ENCODE measurements at places on chromosomes 16 and 17. TPM values are rescaled to one million over a fixed set of nuclear protein-coding genes. Genes with fewer than 3 reads are reported as not detected.

TBX2 gene
- not detected for total RNA-seq

MMP15 gene
- total RNA-seq = 0.63 TPM

CHAD gene
- not detected for total RNA-seq

HBA2 gene
- total RNA-seq = not detected

IGFALS gene
- total RNA-seq = not detected

PRR15L gene
- not detected for total RNA-seq

SMIM22 gene
- total RNA-seq = not detected

RNF112 gene
- 0.20 TPM for total RNA-seq

ZSCAN10 gene
- total RNA-seq = 0.28 TPM

GDPD1 gene
- total RNA-seq = 2.1 TPM

HOXB3 gene
- total RNA-seq = 9.7 TPM

SULT1A2 gene
- 0.36 TPM for total RNA-seq

TSPOAP1 gene
- total RNA-seq = 42.0 TPM

GNAO1 gene
- total RNA-seq = 1.4 TPM

MEIOC gene
- 0.36 TPM for total RNA-seq

TSNAXIP1 gene
- 0.51 TPM for total RNA-seq

FOXF1 gene
- not detected for total RNA-seq

NDUFAF8 gene
- total RNA-seq = 35.4 TPM

CNTNAP1 gene
- 1.5 TPM for total RNA-seq

RND2 gene
- not detected for total RNA-seq

KRT12 gene
- total RNA-seq = not detected

PROCA1 gene
- 8.2 TPM for total RNA-seq

TMEM186 gene
- total RNA-seq = 12.1 TPM

SCN4A gene
- total RNA-seq = 0.08 TPM

MLLT6 gene
- total RNA-seq = 271 TPM

GRAP gene
- 43.4 TPM for total RNA-seq

JMJD8 gene
- 30.3 TPM for total RNA-seq

ALDH3A2 gene
- 22.0 TPM for total RNA-seq

ADAD2 gene
- not detected for total RNA-seq

NOG gene
- 1.6 TPM for total RNA-seq

MFSD6L gene
- total RNA-seq = 0.55 TPM

ITGAD gene
- total RNA-seq = not detected

TTYH2 gene
- total RNA-seq = 15.1 TPM

SHCBP1 gene
- 31.5 TPM for total RNA-seq

HBM gene
- total RNA-seq = not detected

HP gene
- total RNA-seq = not detected

AANAT gene
- total RNA-seq = not detected

UBFD1 gene
- total RNA-seq = 38.5 TPM

CHST6 gene
- total RNA-seq = not detected

RDM1 gene
- 9.1 TPM for total RNA-seq

TMEM97 gene
- total RNA-seq = 27.6 TPM

CSNK1D gene
- 121 TPM for total RNA-seq

MSLN gene
- total RNA-seq = not detected

FOXL1 gene
- not detected for total RNA-seq

CYGB gene
- not detected for total RNA-seq

SBK1 gene
- 10.0 TPM for total RNA-seq

SPECC1 gene
- 4.8 TPM for total RNA-seq

FNDC8 gene
- not detected for total RNA-seq

KRTAP2-4 gene
- not detected for total RNA-seq

VTN gene
- total RNA-seq = 0.14 TPM

ALOX12B gene
- total RNA-seq = 1.1 TPM

ALOX12 gene
- not detected for total RNA-seq

CACNG1 gene
- not detected for total RNA-seq

CCL16 gene
- total RNA-seq = not detected

TBC1D3I gene
- 0.17 TPM for total RNA-seq

GPR139 gene
- total RNA-seq = not detected

SP6 gene
- total RNA-seq = 0.13 TPM
